Mesothelial cell of epicardium (in vitro differentiated cells): ENCODE measurements at places on chromosomes 1 and 21.
A peak's percentile ranks its signal among the peaks of the same experiment; 100 is the strongest.

GRCh38 chr1:35725596-35725995 is 6.9 kb upstream of the C1orf216 start:
- no peak overlapping the region for H3K4me3 ChIP-seq
- H3K27ac ChIP-seq: peak overlapping the region; percentile 37
- no peaks in the 10 kb centered on the region for H3K27me3 ChIP-seq
- DNase-seq: no peak
- no peaks in the 10 kb centered on the region for H3K36me3 ChIP-seq
- H3K4me1 ChIP-seq: peaks cover 15% of the 10 kb centered on the region

- H3K4me3 ChIP-seq: peak overlapping the region; percentile 86
- no peak for DNase-seq
- H3K27me3 ChIP-seq: no peaks in the 10 kb centered on the region
- peaks cover 19% of the 10 kb centered on the region for H3K4me1 ChIP-seq
- H3K36me3 ChIP-seq: peaks cover 1% of the 10 kb centered on the region
Measured at GRCh38 chr1:202143768-202144401, 652 bp downstream of the ARL8A start.

DNA sequence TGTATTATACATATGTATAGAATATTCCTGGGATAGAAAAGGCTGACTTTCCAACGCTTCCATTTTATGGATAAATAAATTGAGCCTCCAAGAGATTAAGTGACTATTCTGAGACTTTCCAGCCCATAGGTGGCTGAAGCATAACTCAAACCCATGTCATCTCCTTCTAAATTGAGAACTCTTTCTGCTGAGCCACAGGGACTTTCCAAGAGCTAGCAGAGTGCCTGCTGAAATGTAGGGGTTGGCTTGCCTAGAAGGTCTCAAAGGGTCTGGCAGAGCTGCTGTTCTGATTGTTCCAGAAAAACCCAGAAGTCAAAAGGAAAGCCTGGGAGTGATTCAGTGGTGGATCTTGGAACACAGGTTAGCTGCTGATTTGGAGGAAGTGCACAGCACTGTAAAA is 146.4 kb upstream of the BEND5 start:
- no peak overlapping the region for H3K4me3 ChIP-seq
- H3K27me3 ChIP-seq: no peaks in the 10 kb centered on the region
- no peaks in the 10 kb centered on the region for H3K4me1 ChIP-seq
- no peaks in the 10 kb centered on the region for H3K36me3 ChIP-seq
- DNase-seq: no peak

DNA sequence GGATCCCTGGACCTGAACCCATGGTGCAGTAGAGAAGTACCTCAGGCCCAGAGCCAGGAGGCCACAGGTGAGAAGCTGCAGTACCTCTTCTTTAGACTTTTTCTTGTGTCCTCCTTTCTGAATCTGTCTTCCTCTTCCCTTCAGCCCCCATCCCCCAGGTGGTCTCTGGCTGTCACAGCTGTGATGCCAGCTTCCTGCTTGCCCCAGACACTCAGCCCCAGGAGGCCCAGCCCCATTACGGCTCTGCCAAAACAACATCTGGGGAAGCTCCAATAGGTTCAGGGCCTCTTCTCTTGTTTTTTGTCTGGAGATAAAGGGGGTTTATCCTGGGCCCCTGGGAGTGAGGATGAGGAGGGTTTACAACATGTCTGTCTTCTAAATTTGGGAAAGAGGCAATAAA is 9.5 kb upstream of the BTG2 start:
- H3K27ac ChIP-seq: peak overlapping the region; percentile 55
- no peak overlapping the region for H3K4me3 ChIP-seq
- H3K27me3 ChIP-seq: no peaks in the 10 kb centered on the region
- H3K36me3 ChIP-seq: no peaks in the 10 kb centered on the region
- DNase-seq: no peak

DNA sequence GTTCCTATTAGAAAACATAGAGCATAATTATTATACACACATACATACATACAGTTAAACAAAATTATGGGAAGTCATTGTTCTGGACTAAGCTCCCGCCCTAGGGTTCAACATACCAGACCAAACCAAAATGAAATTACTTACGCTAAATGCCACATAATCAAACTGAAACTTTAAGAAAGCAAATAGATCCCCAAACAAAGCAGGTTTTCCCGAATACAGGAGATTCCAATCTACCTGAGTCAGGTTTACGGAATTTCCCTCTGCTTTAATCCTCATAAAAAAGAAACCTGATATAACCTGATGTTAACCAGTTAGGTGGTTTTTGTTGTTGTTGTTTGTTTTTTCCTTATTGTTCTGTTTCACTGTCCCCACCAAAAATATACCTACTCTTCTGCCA is 1886.9 kb downstream of the NCAM2 start:
- no peak for DNase-seq
- peaks cover 14% of the 10 kb centered on the region for H3K4me1 ChIP-seq
- no peak overlapping the region for H3K27ac ChIP-seq
- no peak overlapping the region for H3K4me3 ChIP-seq
- no peaks in the 10 kb centered on the region for H3K36me3 ChIP-seq

GRCh38 chr21:45506241-45506817 is 35.9 kb downstream of the SLC19A1 start:
- H3K36me3 ChIP-seq: peaks cover 7% of the 10 kb centered on the region
- H3K27ac ChIP-seq: no peak overlapping the region
- no peaks in the 10 kb centered on the region for H3K4me1 ChIP-seq
- H3K27me3 ChIP-seq: no peaks in the 10 kb centered on the region
- no peak for DNase-seq
- H3K4me3 ChIP-seq: no peak overlapping the region

- H3K27me3 ChIP-seq: peaks cover 31% of the 10 kb centered on the region
- no peaks in the 10 kb centered on the region for H3K4me1 ChIP-seq
- no peak for DNase-seq
- no peak overlapping the region for H3K27ac ChIP-seq
Measured at GRCh38 chr1:157771661-157772425, 5.1 kb downstream of the FCRL2 start.

DNA sequence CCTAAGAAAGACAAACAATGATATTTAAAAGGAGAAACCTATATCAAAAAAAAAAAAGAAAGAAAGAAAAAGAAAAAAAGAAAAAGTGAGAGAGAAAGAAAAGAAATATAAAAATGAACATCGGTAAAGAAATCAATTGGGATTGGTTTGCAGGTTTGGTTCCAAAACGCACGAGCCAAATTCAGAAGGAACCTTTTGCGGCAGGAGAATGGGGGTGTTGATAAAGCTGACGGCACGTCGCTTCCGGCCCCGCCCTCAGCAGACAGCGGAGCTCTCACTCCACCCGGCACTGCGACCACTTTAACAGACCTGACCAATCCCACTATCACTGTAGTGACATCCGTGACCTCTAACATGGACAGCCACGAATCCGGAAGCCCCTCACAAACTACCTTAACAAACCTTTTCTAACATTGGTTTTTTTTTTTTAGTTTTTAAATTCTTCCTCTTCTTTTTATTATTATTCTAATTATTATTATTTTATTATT is 11.7 kb downstream of the LHX9 start:
- H3K4me1 ChIP-seq: peaks cover 5% of the 10 kb centered on the region
- peak overlapping the region; percentile 57 for H3K4me3 ChIP-seq
- no peak for DNase-seq
- H3K27me3 ChIP-seq: peaks cover 82% of the 10 kb centered on the region
- no peak overlapping the region for H3K27ac ChIP-seq
- H3K36me3 ChIP-seq: no peaks in the 10 kb centered on the region

GRCh38 chr1:114468047-114468446 is 43.0 kb downstream of the TRIM33 start:
- no peak overlapping the region for H3K27ac ChIP-seq
- no peak for DNase-seq
- no peak overlapping the region for H3K4me3 ChIP-seq
- no peaks in the 10 kb centered on the region for H3K27me3 ChIP-seq

GRCh38 chr1:231896806-231897205 is 270.2 kb downstream of the DISC1 start:
- no peaks in the 10 kb centered on the region for H3K27me3 ChIP-seq
- H3K4me1 ChIP-seq: peaks cover 18% of the 10 kb centered on the region
- no peak overlapping the region for H3K27ac ChIP-seq
- DNase-seq: no peak

- H3K27me3 ChIP-seq: no peaks in the 10 kb centered on the region
- no peaks in the 10 kb centered on the region for H3K4me1 ChIP-seq
- H3K27ac ChIP-seq: no peak overlapping the region
- H3K4me3 ChIP-seq: no peak overlapping the region
- H3K36me3 ChIP-seq: peaks cover 1% of the 10 kb centered on the region
- DNase-seq: no peak
Measured at GRCh38 chr1:2971101-2971501, 50.2 kb upstream of the ACTRT2 start.

DNA sequence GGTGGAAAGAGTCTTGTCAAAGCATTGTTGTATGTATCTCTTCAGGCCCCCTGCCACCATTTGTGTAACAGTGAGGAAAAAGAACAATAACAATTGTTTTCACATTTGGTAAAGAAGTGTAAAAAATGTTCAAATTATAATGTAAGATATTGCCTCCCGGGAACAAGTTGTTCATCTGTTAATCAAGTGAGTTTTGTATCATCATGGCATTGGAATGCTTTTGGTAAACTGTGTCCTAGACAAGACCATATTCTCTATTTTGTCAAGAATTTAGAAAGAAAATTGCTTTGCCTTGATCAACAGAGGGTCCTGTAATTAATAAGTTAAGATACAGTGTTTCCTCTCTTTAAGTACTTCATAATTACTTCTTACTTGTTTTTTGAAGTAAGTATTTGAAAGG is 692.0 kb upstream of the NR5A2 start:
- H3K4me1 ChIP-seq: no peaks in the 10 kb centered on the region
- peaks cover 4% of the 10 kb centered on the region for H3K27me3 ChIP-seq
- no peak overlapping the region for H3K4me3 ChIP-seq
- no peak overlapping the region for H3K27ac ChIP-seq
- no peak for DNase-seq

DNA sequence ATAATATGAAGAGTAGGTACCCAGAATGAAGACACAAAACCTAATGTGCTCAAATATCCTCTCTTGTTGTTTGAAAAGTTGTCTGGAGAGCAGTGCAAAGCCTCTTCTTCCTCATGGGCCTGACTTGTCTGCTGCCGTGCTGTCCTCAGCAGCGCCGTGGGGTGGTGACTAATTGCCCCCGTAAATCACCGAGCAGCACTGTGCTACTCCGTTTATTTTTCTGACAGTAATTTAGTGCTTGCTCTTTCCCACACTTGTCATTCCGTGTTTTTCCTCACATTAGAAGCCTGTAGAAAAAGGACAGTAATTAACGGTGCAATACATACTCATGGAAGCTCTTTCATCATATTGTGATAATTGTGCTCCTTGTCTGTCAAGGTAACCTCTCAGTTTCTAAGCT is 114.8 kb upstream of the BARHL2 start:
- H3K4me1 ChIP-seq: peaks cover 16% of the 10 kb centered on the region
- peaks cover 97% of the 10 kb centered on the region for H3K27me3 ChIP-seq
- no peaks in the 10 kb centered on the region for H3K36me3 ChIP-seq
- DNase-seq: no peak

DNA sequence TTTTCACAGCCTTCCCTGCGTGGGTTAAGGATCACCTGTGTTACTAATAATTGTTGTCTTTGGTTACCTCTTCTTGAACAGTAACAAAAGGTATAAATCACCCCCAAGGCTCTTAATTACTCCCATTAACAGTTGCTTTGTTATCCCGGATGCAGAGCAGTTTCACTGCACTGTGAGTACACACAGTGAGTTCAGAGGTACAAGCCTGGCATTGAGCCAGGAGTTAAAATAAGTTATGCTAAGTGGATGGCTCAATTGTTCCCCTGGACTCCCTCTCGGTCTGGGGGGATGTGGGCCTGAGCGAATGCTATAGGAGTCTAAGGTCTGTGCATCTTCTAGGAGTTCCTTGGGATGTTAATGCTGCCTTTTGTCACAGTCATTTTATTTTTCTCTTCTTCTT is 258.3 kb downstream of the ATG4C start:
- DNase-seq: no peak
- H3K4me3 ChIP-seq: no peak overlapping the region
- no peaks in the 10 kb centered on the region for H3K36me3 ChIP-seq
- no peak overlapping the region for H3K27ac ChIP-seq

DNA sequence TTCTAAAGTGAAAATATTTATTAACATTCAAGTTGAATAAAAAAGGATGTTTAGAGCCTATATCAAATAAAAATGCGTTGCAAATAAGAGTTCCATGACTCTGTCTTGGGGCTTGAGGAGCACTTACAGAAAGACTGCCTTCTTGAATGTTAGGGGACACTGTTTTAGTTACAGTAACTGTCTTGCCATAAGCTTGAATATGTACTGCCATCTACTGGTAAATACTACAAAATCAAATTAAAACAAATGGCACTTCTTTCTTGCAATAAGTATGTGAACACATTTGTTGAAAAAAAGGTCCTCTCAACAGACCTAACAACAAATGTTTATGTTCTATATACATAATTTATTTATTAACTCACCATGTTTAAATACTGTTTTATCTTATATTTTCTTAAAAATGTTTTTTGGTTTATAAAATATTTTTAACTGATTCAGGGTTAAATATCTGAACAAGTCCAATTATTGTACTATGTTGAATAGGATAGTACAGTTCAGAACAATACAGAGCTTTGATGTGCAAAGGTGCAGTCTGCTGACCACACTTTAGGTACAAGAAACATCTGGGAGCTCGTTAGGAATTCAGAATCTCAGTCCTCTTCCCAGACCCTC is 199.5 kb downstream of the LRRIQ3 start:
- H3K27ac ChIP-seq: no peak overlapping the region
- peaks cover 7% of the 10 kb centered on the region for H3K27me3 ChIP-seq
- DNase-seq: no peak
- H3K36me3 ChIP-seq: no peaks in the 10 kb centered on the region
- no peak overlapping the region for H3K4me3 ChIP-seq
- H3K4me1 ChIP-seq: peaks cover 2% of the 10 kb centered on the region

- H3K4me1 ChIP-seq: peaks cover 21% of the 10 kb centered on the region
- H3K36me3 ChIP-seq: peaks cover 3% of the 10 kb centered on the region
- H3K27me3 ChIP-seq: no peaks in the 10 kb centered on the region
- H3K27ac ChIP-seq: no peak overlapping the region
- no peak for DNase-seq
Measured at GRCh38 chr1:58627221-58627620, 50.2 kb upstream of the TACSTD2 start.

DNA sequence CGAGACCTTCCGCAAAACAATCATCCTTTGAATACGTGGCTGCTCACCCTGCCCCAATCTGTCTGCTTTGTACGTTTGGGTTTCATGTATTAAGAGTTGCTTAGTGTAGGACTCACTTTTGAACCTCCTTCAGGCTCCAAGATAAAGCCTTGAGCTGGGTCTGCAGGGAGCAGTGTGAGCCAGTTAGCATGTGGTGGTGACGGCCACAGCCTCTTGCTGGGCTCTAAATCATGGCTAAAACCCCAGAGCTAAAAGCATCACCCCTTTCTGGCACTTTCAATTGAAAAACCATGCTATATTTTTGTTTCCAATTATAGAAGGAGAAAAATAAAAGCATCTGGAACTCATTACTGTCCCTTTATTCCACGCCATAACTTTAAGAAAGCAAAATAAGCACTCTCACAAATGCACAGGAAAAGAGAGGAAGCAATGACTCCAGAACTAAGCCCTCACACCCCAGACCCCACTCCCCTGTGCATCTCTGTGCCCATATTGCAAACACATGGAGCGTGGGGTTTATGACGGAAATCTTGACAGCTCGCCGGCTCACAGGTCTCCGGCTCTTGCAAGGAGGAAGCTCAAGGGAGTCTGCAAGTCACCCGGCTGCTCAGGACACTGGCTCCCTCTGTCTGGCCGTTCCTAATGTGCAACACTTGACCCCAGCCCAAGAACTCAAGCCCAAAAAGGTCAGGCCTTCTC is 135.5 kb downstream of the MIS18A start:
- H3K27ac ChIP-seq: peak overlapping the region; percentile 90
- H3K36me3 ChIP-seq: peaks cover 6% of the 10 kb centered on the region
- no peak overlapping the region for H3K4me3 ChIP-seq
- peak; percentile 49 for DNase-seq
- peaks cover 37% of the 10 kb centered on the region for H3K4me1 ChIP-seq
- no peaks in the 10 kb centered on the region for H3K27me3 ChIP-seq
